Activated T-helper 1 cell treated with anti-CD3 and anti-CD28 coated beads, Interleukin-2, amount 50 U/mL, for 16 hours (primary cell): ENCODE measurements at places on chromosomes 6 and 20.

DNA sequence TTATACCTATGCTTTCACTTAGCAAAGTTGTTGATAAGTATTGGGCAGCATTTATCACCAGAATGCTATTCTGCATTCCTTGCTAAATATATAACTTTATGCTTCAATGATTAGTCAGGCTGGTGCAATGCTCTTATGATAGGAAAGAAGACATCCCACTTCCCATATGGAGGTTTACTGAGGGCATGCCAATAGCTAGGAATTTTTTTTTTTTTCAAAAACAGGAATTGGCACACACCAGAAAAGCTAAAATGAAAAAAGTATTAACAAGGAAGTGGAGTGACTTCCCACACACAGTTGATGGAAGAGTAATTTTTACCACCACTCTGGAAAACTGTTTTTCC, 90.8 kb downstream of the FRK start:
- no peak for DNase-seq

GRCh38 chr6:52496631-52497030, 76.5 kb downstream of the EFHC1 start:
- no peak for DNase-seq

GRCh38 chr20:33276303-33277113, 6.5 kb upstream of the BPIFB1 start:
- DNase-seq = no peak

DNA sequence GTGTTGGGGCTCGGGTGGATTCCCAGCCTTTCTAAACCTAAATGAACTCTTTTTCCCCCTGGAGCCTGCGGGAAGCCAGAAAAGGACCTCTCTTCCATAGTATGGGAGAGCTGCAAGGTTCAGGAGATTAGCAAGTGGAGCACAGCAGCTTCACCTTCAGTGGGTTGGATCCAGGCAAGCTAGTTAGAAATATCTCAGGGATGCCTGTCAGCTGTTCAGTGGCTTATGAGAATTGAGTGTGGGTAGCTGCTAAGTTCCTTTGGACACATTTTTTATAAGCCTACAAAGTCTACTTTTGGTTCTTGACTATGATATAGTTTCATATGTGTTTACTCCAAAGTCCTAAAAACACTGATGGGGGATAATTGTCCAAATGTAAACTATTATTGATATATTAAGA, 642.1 kb downstream of the EPM2A start:
- no peak for DNase-seq

GRCh38 chr20:62711703-62712101, 3.1 kb downstream of the NTSR1 start:
- no peak for DNase-seq

DNA sequence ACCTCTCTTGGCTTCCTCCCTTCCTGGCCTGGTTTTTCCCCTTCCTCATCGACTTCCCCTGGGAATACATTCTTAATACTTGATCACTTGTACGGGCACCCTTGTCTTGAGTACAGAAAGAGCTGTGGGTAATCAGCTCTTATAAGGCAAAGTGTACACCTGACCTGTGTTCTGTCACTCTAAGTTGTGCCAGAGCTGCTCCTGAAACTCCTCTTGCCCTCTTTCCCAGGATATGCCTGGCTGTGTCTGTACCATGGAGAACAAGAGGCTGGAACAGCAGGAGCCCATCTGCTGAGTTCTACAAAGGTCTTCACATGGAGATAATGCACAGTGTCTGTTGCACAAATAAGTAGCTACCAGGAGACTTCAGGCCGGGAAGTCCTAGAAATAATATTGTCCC, 110.1 kb downstream of the FOXA2 start:
- DNase-seq = no peak

GRCh38 chr20:3765171-3765882, 2.2 kb downstream of the ADISSP start:
- no peak for DNase-seq

GRCh38 chr20:25676164-25676809, 20.4 kb downstream of the ZNF337 start:
- no peak for DNase-seq

DNA sequence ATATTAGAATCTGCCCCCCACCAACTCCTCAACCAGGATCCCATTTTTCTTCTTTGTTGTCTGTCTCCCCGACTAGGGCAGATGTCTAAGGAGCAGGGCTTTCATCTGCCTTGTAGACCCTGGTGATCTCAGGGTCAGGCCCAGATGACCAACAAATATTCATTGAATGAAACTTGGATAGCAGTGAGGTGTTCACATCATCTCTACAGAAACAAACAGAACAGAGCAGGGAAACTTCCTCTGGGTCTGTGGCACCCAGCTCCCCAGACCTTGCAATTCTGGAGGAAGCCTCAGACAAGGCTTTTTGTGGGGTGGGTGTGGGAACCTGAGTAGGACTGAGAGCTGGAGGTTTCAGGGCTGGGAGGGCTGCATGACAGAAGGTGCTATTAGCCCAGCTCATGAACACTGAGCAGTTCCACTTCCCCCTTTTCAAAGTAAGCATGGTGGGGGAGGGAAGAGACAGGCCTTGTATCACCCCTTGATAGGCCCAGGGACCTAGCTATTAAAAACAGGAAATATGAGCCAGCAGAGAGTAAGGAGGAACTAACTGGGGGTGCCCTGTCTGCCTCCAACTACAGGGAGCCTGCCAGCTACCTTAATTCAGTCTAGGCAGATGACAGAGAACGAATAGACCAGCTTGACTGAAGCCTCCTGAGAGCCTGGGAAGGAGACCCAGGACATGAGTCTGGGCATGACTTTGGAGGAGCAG, 37.3 kb upstream of the TOP1 start:
- no peak for DNase-seq
